ENCODE measurements at places on chromosomes 7 and 10.

DNA sequence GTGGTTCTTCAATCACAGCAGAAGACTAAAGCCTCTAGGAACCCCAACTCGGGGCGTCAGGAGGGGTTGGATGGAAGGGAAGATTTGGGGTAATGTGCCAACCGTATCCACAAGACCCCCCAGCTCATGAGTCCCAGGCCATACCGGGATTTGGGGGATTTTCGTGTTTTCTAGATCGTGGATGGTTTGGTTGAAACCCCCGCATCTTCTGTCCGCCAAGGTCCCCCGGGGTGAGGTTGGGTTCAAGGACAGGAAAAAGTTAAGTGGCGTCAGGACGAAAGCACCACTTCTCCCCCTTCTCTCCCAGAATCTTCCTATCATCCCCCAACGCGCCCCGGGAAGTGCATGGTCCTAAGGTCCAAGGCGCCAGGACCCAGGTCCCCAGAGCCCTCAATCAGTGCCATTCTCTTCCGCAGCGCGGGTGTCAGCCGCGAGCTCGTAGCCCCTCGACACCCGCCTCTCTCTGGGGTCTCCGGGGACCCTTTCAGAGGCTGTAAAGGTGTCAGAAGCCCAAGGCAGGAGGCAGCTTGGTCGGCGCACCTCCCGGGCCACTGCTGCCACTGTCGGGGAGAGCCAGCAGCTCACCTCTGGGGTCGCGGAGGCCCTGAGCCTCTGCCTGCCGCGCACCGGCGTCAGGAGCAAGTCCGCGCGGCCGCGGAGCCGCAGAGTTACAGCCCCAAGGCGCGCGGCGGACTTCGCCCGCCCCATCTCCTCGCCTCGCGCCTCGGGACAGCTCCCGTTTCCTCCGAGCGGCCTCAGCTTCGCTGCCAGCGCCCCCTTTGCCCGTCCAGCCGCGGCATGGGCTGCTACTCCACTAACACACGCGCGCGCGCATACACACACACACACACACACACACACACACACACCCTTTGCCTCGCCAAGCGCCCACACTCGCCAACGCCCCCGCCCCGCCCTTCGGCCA, 1.5 kb downstream of the MKX start:
- no peak for DNase-seq

- DNase-seq, result no peak
Observed at GRCh38 chr10:101241840-101242707, 12.8 kb upstream of the LBX1 start.

- DNase-seq, result no peak
Observed at GRCh38 chr10:43599333-43599732, 6.9 kb upstream of the ZNF485 start.

DNA sequence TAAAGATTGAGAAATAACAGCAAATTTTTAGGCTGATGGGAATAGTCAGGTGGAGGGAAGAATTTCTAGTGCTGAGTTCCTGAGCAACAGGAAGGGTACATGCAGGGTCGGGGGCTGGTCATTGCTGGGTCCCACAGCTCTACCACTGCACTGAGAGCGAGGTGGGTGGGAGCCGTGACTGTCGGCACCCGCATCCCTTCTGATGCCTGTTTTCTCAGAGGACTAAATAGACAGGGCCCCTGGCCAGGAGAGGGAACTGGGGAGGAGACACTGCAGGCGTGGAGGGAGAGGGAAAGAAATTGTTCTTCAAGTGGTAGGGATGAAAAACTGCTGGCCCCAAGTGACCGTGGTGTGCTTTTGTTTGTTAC, 7.3 kb downstream of the GTPBP4 start:
- DNase-seq, result no peak

GRCh38 chr10:131271966-131272365, 39.6 kb downstream of the TCERG1L start:
- DNase-seq, result no peak

DNA sequence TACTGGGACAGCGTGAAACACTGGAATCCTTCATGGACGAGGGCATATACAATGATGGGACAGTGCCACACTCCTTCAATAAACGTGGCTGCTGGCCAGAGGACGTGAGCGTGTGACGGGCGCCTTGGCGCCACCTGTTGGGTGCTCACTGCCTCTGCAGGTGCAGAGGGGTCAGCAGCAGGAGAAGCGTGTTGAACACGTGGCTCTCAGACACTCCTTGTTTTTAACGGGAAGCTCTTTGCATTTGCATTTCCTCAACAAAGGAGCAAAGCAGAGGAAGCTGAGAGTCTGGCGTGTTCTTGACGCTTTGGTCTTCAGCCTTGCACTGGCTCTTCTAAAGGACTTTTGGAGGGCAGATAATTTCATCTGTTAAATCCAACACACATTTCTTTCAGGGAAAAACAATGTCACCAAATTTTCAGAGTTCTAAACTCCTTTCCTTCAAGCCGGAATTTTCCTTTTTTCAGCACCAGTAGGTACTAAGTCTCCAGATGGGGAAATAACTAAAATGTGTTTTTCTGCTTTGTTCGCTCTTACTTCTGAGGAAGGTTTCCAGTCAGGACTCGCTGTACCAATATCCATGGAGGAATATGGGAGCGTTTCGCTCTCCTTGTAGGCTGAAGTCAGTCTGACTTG, 2.9 kb upstream of the GET4 start:
- DNase-seq, result peak; percentile 44

DNA sequence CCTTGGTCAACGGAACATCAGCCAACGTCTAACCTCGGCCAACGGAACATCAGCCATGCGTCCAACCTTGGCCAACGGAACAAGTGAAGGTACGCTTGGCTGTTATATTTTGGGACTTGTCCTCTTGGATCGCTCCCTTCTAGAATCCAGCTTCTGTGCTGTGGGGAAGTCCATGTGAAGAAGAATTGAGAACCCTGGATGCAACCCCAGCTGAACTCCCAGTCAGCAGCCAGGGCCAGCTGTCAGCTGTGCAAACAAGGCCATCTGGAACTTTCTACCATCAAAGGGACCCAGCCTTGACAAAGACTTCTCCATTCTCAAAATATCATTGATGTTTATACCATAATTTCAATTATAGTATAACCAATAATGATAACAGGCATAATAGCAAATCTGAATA, 43.3 kb upstream of the ITGA8 start:
- DNase-seq, result no peak

DNA sequence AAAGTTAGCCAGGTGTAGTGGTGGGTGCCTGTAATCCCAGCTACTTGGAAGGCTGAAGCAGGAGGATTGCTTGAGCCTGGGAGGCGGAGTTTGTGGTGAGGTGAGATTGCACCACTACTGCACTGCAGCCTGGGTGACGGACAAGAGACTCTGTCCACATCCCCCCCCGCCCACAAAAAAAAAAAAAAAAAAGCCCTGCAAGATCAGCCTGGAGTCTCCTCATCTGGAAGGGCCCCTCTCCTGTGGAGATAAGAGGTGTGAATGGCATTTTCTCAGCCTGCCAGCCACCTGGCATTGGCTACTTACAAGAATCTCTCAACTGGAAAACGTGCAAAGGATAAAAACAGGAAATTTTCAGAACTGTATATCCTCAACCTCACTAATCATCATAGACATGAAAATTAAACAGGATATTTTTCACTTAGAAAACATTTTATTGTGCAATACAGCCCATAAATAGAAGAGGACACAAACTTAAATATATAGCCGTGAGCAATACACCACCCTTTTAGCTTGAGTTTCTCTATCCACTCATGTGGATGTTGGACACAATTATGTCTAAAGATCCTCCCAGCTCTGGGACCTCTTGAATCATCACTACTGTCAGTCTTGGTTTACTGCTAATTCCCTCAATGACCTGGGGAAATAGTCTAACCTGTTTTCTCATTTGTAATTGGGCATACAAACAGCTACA, 11.3 kb upstream of the TSPAN15 start:
- DNase-seq, result no peak

DNA sequence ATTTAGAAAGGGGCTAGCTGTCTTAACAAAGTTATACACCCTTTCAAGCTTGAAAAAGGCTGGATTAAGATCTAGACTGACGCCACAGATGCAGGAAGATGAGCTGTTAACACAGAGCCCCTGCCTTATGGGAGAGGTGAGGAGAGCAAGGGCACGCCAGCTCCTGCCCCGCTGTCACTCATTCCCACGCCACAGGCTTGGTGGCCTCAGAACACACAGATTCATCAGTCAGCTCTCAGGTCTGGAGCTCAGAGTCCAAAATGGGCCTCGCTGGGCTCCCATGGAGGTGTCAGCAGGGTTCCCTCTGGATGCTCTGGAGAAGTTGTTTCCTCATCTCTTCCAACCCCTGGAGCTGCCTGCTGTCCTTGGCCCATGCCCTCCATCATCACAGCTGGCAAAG, 554.2 kb downstream of the TCERG1L start:
- no peak for DNase-seq

- DNase-seq, result no peak
Observed at GRCh38 chr7:27094304-27095049, 1.3 kb downstream of the HOXA1 start.

DNA sequence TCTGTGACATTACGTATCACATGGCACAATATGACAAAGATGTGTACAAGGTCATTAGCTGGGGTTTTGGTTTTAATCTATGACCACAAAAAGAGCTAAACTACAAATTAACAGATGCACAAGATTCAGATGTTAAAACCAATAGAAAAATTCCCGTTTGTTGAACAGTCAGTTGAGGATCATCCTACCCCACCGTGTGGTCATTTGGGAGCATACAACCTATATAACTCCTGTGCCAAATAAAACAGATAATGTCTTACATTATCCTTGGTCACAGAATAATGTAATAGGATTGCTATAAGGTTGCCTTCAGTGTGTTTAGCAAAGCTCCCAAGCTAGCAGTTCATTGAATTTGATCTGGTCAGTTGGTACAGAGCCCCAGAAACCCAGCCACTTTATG, 28.2 kb downstream of the ASNS start:
- DNase-seq, result no peak

DNA sequence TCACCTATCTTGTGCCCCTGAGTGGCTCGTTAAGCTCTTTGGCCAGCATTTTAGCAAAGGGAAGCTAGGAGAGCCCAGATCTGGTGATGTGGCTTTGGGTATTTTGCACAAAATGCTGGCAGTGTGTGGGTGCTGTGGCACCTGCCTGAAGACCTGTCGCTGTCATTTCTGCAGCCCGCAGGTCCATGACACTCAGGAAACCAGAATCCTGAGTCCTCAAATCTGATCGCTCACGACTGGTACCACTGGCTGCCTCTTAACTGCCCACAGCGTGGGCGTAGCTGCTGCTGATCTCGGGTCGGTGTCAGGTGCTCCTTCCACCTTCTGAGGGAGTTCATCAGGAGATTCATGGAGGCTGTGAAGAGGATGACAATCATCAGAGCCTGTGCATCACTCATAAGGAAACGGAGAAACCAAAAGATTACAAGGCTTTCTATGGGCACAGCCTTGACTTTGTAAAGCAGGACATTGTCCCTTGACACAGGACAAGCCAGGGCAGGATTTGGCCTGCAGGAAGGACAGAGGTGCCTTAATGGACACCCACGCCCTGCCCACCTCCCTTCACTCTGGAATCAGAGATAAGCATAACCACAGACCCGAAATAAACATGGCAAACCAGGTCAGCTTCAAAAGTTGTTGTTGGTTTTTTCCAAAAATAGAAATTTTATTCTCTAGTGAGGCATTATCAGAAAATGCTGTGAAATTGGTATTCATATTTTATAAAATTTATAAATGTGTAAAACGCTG, 71.0 kb upstream of the STK17A start:
- no peak for DNase-seq

GRCh38 chr7:142808802-142809583, 38.2 kb downstream of the PRSS2 start:
- no peak for DNase-seq
